ENCODE measurements at places on chromosomes 16 and 17. TPM values are rescaled to one million over a fixed set of nuclear protein-coding genes. Genes with fewer than 3 reads are reported as not detected.

DNA sequence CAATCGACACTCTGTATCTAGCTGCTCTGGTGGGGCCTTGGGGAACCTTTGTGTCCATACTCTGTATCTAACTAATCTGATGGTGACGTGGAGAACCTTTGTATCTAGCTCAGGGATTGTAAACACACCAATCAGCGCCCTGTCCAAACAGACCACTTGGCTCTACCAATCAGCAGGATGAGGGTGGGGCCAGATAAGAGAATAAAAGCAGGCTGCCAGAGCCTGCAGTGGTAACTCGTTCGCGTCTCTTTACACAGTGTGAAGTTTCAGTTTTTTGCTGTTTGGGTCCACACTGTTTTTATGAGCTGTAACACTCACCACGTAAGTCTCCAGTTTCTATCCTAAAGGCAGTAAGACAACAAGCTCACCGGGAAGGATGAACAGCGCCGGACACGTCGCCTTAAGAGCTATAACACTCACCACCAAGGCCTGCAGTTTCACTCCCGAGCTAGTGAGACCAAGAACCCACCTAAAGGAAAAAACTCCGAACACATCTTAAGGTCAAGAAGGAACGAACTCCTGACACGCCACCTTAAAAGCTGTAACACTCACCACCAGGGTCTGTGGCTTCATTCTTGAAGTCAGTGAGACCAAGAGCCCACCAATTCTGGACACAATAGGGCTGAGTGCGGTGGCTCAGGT lies 64.6 kb downstream of the KPNA2 start:
- H3K36me3 ChIP-seq = no peaks in the 10 kb centered on the region
- no peaks in the 10 kb centered on the region for H3K27me3 ChIP-seq
- no peak for DNase-seq
- no peak overlapping the region for H3K4me3 ChIP-seq
- no peak overlapping the region for H3K27ac ChIP-seq

DNA sequence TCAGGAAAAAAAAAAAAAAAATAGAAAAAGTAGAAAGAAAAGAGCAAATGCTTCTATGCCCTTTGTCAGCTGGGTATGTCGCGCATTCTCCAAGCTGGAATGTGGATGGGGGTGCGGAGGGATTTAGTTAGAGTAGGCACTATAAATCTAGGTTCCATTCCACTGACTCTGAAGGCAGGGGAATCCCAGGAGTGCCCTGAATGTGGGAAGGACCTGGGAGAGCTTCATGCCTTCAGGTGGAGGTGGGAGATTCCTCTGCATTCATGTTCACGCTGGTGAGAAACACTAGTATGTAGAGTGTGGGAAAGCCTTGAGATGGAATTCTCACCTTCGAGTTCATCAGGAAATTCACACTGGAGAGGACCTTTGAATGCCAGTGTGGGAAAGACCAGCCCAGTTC lies 12.4 kb downstream of the ZNF232 start:
- no peaks in the 10 kb centered on the region for H3K27me3 ChIP-seq
- no peak for DNase-seq
- no peak overlapping the region for H3K4me3 ChIP-seq
- H3K36me3 ChIP-seq = no peaks in the 10 kb centered on the region

- H3K36me3 ChIP-seq = peaks cover 2% of the 10 kb centered on the region
- H3K27ac ChIP-seq = no peak overlapping the region
- H3K4me1 ChIP-seq = no peaks in the 10 kb centered on the region
- H3K4me3 ChIP-seq = no peak overlapping the region
- DNase-seq = peak; percentile 29
Measured at GRCh38 chr17:49694847-49695697, 12.7 kb downstream of the SLC35B1 start.

TNFRSF17 gene
- not detected for total RNA-seq

FBXW10B gene
- 0.50 TPM for total RNA-seq

DNA sequence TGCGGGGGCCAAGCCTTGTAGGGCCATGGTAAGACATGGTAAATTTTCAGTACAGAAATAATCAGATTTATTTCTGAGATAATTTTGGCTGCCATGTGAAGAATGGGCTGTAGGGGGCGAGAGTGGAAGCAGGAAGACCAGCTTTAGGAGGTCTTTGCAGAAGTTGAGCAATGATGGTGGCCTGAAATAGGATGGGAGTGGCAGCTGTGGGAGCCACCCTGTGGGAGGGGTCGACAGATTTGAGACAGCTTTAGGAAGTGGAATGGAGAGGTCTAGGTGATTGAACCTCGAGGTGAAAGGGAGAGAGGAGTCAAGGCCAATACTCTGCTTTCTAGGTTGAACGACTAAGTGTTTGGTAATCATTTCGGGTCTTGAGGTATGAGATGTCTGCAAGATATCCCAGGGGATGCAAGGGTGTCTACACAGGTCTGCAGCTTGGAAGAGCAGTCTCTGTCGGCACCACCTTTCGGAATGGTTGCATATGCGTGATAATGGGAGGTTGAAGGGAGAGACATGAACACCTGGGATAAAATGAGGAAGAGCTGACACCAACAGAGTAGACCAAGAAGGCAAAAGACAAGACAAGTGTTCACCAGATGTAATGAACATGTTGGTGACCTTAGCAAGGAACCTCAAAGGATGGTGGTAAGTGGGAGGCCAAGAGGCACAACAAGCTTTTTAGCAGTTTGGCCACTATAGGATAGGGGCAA lies 4.2 kb upstream of the ATXN7L3 start:
- H3K4me1 ChIP-seq = peaks cover 31% of the 10 kb centered on the region
- no peaks in the 10 kb centered on the region for H3K27me3 ChIP-seq
- H3K36me3 ChIP-seq = peaks cover 11% of the 10 kb centered on the region
- peak overlapping the region; percentile 6 for H3K27ac ChIP-seq

DNA sequence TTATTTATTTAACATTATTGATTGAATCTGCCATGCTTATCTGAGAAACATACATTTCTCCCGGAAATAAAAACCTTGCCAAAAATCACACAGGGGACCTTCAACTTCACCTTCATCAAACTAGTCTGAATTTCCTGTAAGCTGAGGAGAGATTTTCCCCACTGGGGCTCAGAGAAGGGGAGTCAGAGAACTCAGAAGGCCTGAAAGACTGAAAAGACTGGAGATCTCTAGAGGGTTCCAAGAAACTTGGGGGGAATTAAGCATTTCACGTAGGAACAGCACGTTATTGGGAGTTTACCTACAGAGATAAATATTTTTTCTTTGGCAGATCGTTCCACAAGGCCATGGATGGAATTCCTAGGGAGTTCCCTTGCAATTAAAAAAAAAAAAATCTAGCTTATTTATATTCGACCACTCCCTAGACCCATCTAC lies 528 bp upstream of the NOL11 start:
- DNase-seq = no peak
- H3K4me1 ChIP-seq = no peaks in the 10 kb centered on the region
- H3K4me3 ChIP-seq = peak overlapping the region; percentile 44
- H3K36me3 ChIP-seq = peaks cover 4% of the 10 kb centered on the region
- no peaks in the 10 kb centered on the region for H3K27me3 ChIP-seq

PRAC1 gene
- not detected for total RNA-seq

DNA sequence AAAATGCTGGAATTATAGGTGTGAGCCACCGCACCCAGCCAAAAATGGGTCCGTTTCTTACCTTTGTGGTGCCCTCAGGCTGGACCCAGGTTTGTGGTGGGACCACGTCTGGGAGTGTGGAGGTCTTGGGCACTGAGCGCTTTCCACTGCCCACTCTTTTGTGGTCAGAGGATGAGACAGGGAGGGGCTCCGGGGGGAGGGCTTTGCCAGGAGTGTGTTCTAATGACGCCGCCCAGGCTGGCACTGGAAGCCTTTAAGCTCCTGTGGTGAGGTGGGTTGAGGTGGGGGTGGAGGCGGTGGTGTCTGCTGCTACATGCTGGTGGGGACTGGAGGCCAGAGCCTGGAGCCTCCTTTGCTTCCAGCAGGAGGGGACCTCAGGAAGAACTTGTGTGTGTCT lies 12.8 kb upstream of the ADCY7 start:
- H3K4me3 ChIP-seq = no peak overlapping the region
- no peak overlapping the region for H3K27ac ChIP-seq
- DNase-seq = no peak
- peaks cover 5% of the 10 kb centered on the region for H3K4me1 ChIP-seq
- no peaks in the 10 kb centered on the region for H3K27me3 ChIP-seq
- H3K36me3 ChIP-seq = no peaks in the 10 kb centered on the region

VPS9D1 gene
- total RNA-seq = 13.0 TPM

DNA sequence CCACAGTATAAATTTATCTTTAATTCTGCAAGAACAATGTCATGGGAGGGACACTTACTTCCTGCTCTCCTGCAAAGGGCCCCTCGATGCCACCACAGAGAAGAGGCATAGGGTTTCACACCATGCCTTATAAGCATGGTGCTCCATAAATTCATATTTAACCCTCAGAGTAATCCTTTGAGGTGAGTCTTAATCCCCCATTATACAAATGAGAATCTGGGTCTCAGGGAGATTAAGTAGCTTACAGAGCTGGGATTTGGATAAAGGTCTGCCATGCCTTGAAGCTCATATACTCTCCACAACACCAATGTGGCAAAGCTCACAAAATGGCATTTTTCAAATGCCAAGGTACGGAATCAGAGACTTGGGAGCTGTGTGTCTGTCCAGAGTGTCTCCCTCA lies 268.5 kb upstream of the CCL2 start:
- no peaks in the 10 kb centered on the region for H3K4me1 ChIP-seq
- H3K27ac ChIP-seq = no peak overlapping the region
- no peaks in the 10 kb centered on the region for H3K27me3 ChIP-seq
- no peak overlapping the region for H3K4me3 ChIP-seq

GRCh38 chr16:54456291-54456690 lies 169.7 kb upstream of the IRX3 start:
- no peak for DNase-seq
- H3K4me3 ChIP-seq = no peak overlapping the region
- no peaks in the 10 kb centered on the region for H3K36me3 ChIP-seq

DNA sequence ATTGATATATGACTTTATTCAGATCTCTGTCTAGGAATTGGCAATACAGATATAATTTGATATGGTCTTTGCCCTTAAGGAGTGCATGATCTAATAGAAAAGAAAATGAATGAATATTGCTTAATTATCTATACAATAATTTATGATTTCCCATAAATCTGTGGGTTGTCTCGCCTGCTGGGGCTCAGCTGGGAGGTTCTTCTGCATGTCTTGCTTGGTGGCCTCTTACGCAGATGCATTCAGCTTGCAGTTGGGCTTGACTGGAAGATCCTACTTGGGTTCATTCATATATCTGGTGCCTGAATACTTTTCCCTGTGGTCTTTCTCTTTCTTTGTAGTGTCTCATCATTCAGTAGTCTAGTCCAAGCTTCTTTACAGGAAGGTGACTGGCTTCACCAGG lies 34.0 kb upstream of the GOT2 start:
- H3K36me3 ChIP-seq = no peaks in the 10 kb centered on the region
- no peaks in the 10 kb centered on the region for H3K4me1 ChIP-seq
- H3K27me3 ChIP-seq = no peaks in the 10 kb centered on the region
- H3K27ac ChIP-seq = no peak overlapping the region
- no peak for DNase-seq

GRCh38 chr17:58007781-58008706 lies 998 bp upstream of the SRSF1 start:
- peak overlapping the region; percentile 96 for H3K27ac ChIP-seq
- DNase-seq = no peak
- H3K36me3 ChIP-seq = peaks cover 12% of the 10 kb centered on the region
- peak overlapping the region; percentile 83 for H3K4me3 ChIP-seq
- H3K4me1 ChIP-seq = peaks cover 14% of the 10 kb centered on the region
- no peaks in the 10 kb centered on the region for H3K27me3 ChIP-seq

- H3K27ac ChIP-seq = no peak overlapping the region
- peak; percentile 41 for DNase-seq
- no peak overlapping the region for H3K4me3 ChIP-seq
- H3K36me3 ChIP-seq = peaks cover 19% of the 10 kb centered on the region
- no peaks in the 10 kb centered on the region for H3K27me3 ChIP-seq
Measured at GRCh38 chr17:29084541-29085146, 41.7 kb downstream of the PIPOX start.

DNA sequence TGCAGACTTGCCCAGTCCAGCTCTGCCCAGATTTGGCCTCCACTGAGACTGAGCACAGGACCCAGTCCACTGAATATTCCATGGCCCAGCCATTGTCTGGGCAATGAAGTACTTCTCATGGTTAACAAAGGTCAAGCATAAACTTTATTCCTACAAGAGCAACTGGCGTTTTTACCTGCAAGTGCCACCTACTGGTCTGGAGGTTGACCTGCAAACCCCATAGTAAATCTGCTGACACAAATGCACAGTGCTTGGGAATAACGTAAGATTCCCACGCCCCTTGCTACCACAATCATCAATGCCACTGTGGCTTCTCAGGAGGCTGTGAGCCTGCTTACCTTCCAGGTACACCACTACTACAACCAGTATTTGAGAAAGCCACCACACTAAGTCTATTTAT lies 170.2 kb downstream of the CEP112 start:
- DNase-seq = no peak
- no peaks in the 10 kb centered on the region for H3K27me3 ChIP-seq
- H3K4me3 ChIP-seq = no peak overlapping the region
- no peaks in the 10 kb centered on the region for H3K4me1 ChIP-seq

DNA sequence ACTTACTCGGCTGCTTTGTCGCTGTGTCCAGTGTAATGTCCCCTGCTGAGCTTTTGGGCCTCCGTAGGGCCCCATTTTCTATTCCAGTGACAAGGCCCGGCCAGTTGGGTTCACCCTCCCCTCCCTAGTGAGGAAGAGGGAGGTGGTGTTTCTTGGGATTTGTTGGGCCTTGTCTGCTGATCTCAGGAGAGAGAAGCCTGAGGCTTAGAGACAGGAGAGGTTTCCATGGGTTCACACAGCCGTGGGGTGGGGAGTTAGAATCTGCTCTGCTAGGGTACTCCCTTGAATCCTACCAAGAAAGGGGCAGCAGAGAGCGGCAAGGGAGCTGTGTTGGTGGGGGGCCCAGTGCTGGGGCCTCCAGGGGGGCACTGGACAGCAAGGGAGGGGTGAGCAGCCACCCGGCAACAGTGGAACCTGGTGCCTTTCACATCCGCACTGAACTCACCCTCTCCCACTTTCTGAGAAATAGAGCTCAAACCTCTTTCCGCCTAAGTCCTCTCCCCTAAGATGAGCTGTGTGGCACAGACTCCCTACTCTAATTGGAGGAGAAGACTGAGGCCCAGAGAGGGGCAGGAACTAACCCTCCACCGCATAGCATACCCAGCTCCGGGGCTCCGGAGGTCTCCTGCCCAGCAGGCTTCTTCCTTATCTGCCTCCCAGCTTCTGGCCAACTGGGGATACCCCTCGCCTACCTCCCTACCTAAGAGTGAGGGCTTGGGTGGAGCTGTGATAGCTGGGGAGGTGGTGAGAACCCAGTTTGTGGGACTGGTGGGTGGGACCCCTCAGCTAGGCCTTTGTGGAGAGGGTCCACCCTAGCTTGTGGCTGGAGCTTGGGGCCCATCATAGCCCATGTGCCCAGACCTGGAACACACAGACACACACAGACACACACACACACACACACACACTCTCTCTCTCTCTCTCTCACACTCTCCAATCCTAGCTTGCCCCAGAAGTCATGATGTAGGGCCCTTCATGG lies 6.8 kb downstream of the TBKBP1 start:
- no peak for DNase-seq
- H3K4me3 ChIP-seq = no peak overlapping the region
- H3K27me3 ChIP-seq = no peaks in the 10 kb centered on the region
- no peak overlapping the region for H3K27ac ChIP-seq
- peaks cover 4% of the 10 kb centered on the region for H3K36me3 ChIP-seq

GRCh38 chr17:64497565-64498035 lies 746 bp upstream of the POLG2 start:
- H3K27ac ChIP-seq = peak overlapping the region; percentile 81
- no peak for DNase-seq
- peaks cover 2% of the 10 kb centered on the region for H3K4me1 ChIP-seq
- peaks cover 17% of the 10 kb centered on the region for H3K36me3 ChIP-seq
- peak overlapping the region; percentile 73 for H3K4me3 ChIP-seq
- no peaks in the 10 kb centered on the region for H3K27me3 ChIP-seq

CDRT15 gene
- total RNA-seq = not detected

Data from fibroblast of lung (primary cell).